Naive B cell (primary cell): ENCODE measurements at places on chromosomes 4 and X. TPM values are rescaled to one million over a fixed set of nuclear protein-coding genes. Genes with fewer than 3 reads are reported as not detected.

Gene AMER1
- polyA plus RNA-seq: 0.04 TPM

Gene ATP8A1
- 21.7 TPM for polyA plus RNA-seq

Gene MAP3K15
- polyA plus RNA-seq: not detected

Gene MED14
- polyA plus RNA-seq: 16.2 TPM

Gene SPON2
- polyA plus RNA-seq: 4.1 TPM

Gene GAGE12H
- not detected for polyA plus RNA-seq

Gene COX18
- 5.7 TPM for polyA plus RNA-seq
